Breast epithelium (tissue), 4 donors: ENCODE measurements at places on chromosomes 5 and 9. TPM values are rescaled to one million over a fixed set of nuclear protein-coding genes. Genes with fewer than 3 reads are reported as not detected.

The C1QTNF2 gene
- total RNA-seq = 0.48 TPM

- no peak for DNase-seq
Measured at GRCh38 chr9:27771803-27772545, 198.7 kb upstream of the C9orf72 start.

DNA sequence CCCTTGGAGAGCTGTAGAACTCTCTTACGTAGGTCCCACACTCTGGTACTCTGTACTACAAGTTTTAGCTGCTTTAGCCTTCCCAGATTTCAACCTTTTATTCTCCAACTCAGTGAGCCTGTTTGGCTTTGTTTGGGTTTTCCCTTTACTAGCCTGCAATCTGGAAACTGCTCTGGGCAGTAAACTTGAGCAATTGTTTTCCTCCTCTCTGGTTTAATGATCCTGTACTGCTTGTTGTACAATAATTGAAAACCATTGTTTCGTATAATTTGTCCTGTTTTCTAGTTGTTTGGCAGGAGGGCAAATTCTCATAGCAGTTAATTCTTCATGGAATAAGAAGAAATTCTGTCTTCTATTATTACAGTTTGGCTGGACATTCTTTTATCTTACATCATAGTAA, 62.8 kb upstream of the TLX3 start:
- no peak for DNase-seq

The FOXD1 gene
- not detected for total RNA-seq

GRCh38 chr9:131419026-131419614, 25.2 kb downstream of the PRRC2B start:
- DNase-seq = no peak

- peak; percentile 20 for DNase-seq
Measured at GRCh38 chr9:113559834-113560800, 96.6 kb downstream of the RGS3 start.

DNA sequence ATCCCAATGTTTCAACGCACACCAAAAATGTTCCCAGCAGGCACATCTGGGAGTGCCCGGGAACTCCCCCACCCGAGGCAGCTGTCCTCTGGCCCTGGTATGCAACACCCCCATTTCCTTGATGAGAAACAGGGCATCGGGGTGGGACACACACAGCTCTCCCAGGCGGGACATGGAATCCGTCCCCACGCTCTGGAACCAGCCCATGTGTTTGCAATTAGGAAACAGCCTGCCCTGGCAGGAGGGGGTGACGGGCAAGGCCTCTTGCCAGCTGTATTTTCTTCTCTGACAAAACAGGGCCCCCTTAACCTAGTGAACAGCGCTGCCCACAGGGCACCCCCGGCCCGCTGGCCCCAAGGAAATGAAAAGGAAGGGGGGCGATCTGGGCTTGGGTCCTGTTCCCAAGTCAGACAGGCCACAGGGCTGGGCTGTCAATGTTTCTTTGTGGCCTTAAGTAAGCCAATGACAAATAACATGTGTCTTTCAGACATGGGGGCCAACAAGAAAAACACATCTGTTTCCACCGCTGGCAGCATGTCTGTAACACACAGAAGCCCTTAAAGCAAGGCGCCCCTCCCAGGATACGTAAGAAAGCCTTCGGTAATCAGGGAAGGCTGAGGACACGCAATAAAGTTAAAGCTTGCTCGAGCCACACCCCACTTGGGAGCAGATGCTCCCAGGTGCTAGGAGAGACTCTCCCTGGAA, 125.3 kb downstream of the ROR2 start:
- no peak for DNase-seq

DNA sequence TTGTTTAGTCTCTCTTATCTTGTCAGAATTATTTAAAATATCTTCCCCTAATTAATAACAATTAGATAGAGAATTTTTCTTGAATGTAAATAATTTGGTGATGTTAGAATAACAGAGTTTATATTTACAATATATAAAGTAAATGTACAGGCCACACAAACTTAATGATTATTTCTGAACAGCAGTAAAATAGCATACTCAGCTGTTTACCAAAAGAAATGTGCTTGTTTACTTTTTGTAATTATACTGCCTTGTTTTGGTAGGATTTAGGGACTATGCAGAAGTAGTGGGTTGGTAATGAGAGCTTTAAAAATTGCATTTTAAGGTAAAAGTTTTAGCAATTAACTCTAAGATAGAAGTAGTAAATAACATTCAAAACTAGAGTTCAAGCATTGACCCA, 17.4 kb downstream of the NDFIP1 start:
- no peak for DNase-seq

DNA sequence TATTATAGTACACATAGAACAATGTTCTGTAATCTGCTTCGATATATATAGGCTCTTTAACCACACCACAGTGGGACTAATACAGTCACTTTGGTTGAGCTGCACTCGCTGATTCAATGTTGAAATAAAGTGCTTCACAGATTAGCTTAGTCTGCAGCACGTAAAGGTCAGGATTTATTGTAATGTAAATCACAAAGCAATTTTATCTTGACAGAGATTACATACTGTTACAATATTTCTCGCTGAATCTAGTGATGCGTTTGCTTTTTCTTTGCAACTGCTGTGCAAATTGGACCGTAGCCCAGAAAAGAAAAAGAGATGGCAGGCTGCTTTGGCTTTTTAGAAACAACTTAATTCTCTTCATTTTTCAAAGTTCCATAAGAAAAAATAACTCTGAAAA, 52.9 kb downstream of the CETN3 start:
- no peak for DNase-seq

- DNase-seq = no peak
Measured at GRCh38 chr5:14806456-14806855, 65.1 kb downstream of the ANKH start.

GRCh38 chr9:128053560-128053959, 13.6 kb downstream of the NAIF1 start:
- no peak for DNase-seq

- no peak for DNase-seq
Measured at GRCh38 chr9:105663914-105664313, 1.7 kb downstream of the TAL2 start.

The SLC36A2 gene
- 0.16 TPM for total RNA-seq

- DNase-seq = no peak
Measured at GRCh38 chr5:94314460-94315131, 303.8 kb downstream of the KIAA0825 start.

DNA sequence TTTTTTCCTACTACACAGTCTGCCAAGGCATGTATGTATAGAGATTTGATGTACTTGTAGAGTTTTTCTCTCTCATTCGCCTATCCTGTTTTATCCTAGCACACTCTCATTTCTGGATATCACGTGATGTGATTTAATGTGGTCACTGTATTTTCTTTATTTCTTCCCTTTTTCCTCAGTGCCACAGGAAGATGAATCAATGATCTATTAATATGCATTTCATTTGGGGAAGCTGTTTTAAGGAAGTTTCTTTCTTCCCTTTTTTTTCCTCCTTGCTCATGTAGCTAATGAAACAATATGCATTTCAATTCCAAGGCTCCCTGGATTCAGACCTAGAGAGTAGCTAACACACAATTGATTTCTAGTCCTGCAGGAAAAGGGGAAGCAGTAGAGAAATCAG, 506.3 kb upstream of the WWC1 start:
- DNase-seq = no peak

- DNase-seq = no peak
Measured at GRCh38 chr5:142684508-142685041, 1.3 kb downstream of the FGF1 start.

DNA sequence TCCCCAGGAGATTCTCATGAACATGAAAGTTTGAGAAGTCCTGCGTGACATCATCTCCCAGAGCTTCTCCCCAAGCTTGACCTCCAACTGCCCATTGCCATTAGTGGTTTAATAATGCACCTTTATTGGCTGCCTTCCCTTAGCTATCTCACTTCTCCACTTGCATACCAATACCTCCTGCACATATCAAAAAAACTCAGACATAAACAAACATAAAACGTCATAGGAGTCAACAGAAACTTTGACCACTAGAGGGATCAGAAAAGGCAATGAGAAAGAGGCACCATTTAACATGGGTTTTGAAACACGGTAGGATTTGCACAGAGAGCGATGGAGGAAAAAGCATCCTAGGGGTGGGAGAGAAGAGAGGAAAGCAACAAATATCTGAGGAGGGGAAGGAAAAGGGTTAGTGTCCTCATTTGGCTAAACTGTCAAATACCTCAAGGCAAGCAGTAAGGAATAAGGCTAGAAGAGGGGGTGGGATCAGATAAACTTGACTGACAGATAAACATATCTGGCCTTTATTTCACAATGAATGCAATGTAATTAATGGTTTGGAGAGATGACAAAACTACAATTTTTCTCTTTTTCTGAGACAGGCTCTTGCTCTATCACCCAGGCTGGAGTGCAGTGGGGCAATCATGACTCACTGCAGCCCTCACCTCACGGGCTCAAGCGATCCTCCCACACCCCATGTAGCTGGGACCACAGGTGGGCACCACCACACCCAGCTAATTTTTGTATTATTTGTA, 27.0 kb downstream of the GNAQ start:
- DNase-seq = no peak

- DNase-seq = no peak
Measured at GRCh38 chr5:65611524-65611923, 12.6 kb downstream of the TRIM23 start.

GRCh38 chr5:127303404-127303803, 12.8 kb downstream of the MEGF10 start:
- DNase-seq = no peak

DNA sequence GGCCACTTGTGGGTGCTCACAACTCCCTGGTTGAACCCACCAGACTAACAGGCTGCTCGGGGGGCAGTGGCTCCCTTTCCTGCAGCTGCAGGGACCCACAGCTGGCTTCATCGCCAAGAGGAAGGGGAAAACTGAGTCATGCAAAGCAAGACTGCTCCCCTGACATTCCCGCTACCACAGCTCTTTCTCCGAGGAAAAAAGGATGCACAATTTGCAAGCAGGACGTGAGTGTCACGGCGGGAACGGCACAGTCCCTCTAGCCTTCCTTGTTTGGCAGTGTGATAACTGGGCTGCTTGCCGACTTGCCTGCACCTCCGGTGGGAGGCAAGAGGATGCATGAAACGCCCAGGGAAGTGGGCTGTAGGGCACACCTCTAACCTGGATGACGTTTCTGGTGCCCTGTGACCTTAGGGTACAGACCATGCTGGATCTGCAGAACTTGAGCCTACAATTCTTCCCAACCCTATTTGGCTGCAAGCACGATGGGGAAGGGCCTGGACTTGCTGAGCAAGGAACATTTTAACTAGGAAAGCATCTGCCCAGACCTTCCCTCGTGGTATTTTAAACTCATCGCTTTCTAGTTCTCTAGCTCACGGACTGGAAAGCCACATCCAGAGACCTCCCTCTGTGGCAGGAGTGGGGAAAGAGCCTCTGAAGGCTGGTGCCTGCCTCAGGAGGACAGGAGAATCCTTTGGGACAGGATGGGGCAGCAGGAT, 7.8 kb downstream of the SH3PXD2B start:
- DNase-seq = no peak

DNA sequence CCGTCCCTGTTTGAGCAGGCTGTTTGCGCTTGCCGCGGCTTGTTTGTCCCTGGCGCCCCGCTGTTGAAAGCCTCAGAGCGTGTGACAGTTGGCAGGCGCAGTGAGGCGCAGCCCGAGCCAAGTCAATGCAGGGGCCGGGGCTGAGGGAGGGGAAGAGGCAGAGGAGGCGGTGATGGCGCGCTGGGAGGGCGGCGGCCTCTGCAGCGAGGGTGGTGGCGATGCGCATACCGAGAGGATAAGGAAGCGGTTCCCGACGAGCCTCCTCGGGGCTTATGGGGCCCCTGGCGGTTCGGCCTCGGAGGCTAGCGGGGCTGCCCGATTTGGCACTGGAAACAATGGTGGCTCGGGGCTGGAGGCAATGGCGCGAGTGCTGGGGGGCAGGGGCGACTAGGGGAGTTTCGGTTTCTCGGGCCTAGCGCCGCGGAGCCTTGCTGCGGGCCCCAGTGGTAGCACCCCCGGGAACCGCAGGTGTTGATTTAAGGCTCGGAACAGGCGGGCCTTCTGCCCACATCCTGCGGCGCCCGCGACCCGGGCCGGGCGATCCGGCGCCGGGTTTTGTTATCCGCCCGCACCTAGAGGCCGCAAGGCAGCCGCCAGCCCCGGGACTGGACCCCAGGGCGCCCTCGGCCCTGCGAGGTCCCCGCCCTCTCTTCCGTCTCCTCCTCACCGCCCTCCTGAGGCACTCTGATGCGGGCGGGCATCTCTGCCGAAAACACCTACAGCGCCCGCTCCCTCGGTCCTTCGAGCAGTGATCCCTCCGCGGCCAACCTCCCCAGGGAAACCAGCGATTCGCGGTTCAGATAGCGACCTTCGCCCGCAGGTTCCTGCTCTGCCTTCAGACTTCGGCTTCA, 947 bp upstream of the LNPEP start:
- peak; percentile 83 for DNase-seq

The ZMAT2 gene
- 55.0 TPM for total RNA-seq

DNA sequence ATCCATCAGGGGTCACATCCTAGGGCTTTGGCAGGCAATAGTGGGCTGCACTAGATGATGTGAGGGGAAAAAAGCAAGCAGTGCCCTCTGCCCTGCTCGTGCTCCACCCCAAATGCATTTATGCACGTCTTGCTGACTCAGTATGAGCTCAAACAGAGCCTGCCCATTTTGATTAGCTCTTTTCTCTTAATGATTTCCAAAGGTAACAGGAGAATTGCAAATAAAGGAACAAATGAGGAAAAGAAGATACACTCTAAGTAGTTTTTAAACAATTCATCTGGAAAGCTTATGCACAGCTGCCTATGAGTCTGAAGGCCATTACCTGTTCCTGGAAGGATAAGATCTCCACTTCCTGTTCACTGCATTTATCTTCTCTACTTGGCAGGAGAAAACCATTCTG, 364.2 kb downstream of the TMEM232 start:
- DNase-seq = no peak

DNA sequence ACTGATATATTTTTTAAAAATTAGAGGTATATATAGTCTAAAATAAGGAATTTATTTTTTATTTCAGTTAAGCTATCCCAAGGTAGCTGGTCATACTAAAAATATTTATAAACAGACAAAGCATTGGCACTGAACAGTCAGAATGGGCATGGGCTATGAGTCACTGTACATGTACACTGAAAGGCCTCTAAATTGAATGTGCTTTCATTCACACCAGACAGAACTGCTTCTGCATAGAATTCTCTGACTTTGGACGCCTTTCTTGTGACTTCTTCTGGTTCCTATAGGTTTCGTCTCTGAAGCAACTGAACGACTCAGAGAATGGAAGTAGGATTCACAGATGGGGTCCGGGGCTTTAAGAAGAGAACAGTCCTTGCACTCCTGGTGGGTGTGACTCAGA, 394.8 kb upstream of the MEF2C start:
- DNase-seq = no peak

DNA sequence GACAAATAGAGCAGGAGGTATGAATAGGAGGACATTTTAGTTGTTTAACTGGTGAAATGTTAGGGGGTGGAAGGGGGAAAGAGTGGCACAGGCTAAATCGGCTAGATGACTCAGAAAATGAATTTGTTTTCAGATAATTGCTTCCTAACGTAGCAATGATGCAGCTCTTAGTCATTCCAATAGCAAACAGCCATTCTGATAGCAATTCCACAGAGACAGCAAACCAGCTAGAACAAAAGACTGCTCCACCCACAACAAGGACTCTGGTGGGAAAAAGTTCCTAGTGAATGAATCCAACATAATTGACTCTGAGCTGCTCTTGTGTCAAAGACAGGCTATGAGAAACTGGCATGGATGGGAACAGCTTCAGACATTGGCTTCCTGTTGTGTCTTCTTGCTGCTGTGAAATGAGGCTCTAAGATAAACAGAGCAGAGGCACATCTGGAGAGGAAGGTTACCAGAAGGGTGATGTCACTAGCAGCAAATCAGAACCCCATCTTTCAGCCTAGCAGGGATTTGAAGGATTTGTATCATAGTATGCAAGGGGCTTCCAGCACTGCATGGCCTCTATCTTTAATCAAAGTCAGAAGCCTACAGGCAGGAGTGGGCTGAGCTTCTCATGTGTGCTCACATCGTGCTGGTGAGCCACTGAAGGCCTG, 28.1 kb upstream of the F2RL1 start:
- no peak for DNase-seq

The GOLM1 gene
- total RNA-seq = 17.1 TPM

The IRX4 gene
- total RNA-seq = 0.64 TPM
